CD4-positive, alpha-beta T cell (primary cell): ENCODE measurements at places on chromosomes 6 and 20. TPM values are rescaled to one million over a fixed set of nuclear protein-coding genes. Genes with fewer than 3 reads are reported as not detected.

KHDC1L gene
- not detected for total RNA-seq

DDX27 gene
- 116 TPM for total RNA-seq

RFX6 gene
- not detected for total RNA-seq

PRRT1 gene
- 2.6 TPM for total RNA-seq

DNA sequence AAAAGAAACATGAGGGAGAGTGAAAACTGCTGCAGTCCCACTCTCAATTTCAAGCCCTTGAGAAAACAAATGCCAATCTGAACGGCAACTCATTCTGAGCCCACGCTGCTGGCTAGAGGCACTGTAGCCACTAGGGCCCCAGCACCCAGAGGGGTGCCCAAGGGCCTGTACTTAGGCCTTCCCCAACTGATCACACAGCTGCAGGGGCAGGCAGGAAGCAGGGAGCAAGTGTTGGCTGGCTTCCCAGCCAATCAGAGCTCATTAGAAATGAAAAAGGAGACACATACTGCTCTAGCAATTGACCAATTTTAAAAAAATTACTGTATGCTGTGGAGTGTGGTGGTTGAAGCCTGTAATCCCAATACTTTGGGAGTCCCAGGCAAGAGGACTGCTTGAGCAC lies 3.7 kb upstream of the BEND3 start:
- H3K4me3 ChIP-seq: no peak overlapping the region
- H3K4me1 ChIP-seq: peaks cover 14% of the 10 kb centered on the region
- H3K27ac ChIP-seq: no peak overlapping the region

DNA sequence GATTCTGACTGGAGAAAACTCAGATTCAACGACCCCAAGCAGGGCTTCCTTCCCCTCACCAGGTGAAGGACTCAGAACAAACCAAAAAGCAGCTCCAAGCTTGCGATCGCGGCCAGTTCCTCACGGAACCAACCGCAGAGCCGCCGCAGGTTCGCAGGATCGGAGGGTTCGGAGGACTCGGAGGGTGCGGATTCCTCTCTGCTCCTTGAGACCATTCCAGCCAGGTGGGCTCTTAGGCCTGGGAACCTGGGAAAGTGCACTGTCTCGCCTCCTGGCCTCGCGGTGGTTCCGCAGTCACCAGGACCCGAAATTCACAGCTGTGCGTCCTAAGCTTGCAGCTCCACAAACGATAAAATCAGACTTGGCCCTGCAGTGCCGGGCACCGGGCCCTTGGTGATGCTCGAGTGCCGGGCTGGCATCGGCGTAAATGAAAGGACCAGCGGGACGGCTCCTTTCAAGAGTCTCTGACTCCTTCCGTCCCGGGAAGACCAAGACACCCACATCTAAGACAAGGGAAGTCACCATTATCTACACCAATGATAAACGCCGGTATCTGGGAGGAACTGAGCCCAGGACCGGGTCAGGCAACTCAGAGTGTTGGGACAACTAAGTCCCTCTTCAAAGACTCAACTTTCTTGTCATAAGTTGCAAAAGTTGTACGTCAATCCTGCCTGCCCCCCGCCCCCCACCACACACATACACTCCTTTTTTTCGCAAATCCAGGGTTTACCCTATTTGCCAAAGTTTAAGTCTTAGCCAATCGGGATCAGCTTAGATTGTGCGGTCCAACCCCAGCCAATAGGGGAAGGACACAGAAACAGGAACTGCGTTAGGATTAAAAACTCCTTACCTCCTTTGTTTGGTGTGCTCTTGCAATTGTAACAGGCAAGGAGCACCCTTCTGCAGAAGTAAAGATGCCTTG lies 69.8 kb upstream of the PRSS16 start:
- no peaks in the 10 kb centered on the region for H3K36me3 ChIP-seq

DNA sequence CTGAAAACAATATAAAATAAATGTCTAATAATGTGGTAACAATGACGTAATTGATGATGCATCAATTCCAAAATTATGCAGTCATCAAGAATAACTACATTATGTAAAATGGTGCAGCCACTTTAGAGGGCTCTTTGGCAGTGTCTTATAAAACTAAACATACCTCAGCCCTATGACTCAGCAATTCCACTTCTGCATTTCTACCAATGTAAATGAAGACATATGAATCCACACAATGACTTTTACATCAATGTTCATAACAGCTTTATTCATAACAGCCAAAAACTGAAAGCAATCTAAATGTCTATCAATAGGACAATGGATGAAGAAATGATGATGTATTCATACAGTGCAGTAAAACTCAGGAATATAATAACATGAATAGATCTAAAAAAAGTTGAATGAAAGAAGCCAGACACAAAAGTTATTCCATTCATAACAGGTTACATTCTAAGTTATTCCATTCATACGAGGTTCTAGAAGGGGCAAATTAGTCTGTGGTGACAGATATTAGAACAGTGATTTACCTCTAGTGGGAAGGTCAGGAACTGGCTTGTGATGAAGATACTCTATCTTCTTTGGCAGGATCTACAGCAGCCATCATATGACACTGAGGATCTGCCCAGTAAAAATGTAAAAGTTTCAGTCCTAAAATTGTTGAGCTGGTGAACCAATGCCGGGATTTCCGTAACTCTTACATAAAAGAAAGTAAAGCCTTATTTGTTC lies 396.1 kb downstream of the PLCB1 start:
- H3K27ac ChIP-seq: no peak overlapping the region
- H3K27me3 ChIP-seq: no peaks in the 10 kb centered on the region
- DNase-seq: no peak
- no peak overlapping the region for H3K4me3 ChIP-seq

- H3K36me3 ChIP-seq: no peaks in the 10 kb centered on the region
- H3K27ac ChIP-seq: no peak overlapping the region
- no peak for DNase-seq
- no peaks in the 10 kb centered on the region for H3K27me3 ChIP-seq
- H3K4me1 ChIP-seq: peaks cover 5% of the 10 kb centered on the region
- no peak overlapping the region for H3K4me3 ChIP-seq
Measured at GRCh38 chr20:37354210-37355195, 8.6 kb downstream of the SRC start.
